ENCODE measurements at places on chromosomes 4 and X.

- DNase-seq = no peak
Measured at GRCh38 chr4:99507349-99507748, 3.5 kb upstream of the C4orf17 start.

GRCh38 chr4:99024481-99025275 lies 29.2 kb downstream of the METAP1 start:
- no peak for DNase-seq

GRCh38 chr4:38694330-38694729 lies 30.3 kb downstream of the KLF3 start:
- no peak for DNase-seq

DNA sequence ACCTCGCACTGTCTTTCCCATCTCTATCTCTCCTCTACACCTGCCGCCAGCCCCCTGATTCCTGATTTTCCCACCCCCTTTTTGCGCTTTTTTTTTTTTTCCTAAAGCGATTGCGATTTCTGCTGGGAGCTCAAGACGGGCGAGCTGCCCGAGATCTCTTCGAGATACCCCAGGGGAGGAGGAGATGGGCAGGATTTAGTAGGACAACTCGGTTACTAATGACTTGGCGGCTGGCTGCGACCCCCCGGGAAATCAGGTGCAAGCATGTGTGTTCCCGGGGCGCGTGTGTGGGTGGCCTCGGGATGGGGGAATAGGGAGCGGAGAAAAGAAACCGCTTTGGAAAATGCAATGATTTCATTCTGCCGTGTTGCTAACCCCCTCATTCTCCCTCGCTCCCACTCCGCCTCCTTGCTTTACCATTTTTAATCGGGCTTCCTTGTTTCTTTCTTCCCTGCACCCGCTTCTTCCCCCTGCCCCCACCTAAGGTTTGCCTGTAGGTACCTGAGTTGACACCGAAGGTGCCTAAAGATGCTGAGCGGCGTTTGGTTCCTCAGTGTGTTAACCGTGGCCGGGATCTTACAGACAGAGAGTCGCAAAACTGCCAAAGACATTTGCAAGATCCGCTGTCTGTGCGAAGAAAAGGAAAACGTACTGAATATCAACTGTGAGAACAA lies 4.4 kb downstream of the SLITRK2 start:
- no peak for DNase-seq

- DNase-seq = no peak
Measured at GRCh38 chr4:182807346-182807745, 109.8 kb downstream of the DCTD start.

- DNase-seq = no peak
Measured at GRCh38 chr4:40256329-40256728, 59.5 kb downstream of the RHOH start.

- no peak for DNase-seq
Measured at GRCh38 chr4:53714236-53715140, 123.2 kb upstream of the LNX1 start.

DNA sequence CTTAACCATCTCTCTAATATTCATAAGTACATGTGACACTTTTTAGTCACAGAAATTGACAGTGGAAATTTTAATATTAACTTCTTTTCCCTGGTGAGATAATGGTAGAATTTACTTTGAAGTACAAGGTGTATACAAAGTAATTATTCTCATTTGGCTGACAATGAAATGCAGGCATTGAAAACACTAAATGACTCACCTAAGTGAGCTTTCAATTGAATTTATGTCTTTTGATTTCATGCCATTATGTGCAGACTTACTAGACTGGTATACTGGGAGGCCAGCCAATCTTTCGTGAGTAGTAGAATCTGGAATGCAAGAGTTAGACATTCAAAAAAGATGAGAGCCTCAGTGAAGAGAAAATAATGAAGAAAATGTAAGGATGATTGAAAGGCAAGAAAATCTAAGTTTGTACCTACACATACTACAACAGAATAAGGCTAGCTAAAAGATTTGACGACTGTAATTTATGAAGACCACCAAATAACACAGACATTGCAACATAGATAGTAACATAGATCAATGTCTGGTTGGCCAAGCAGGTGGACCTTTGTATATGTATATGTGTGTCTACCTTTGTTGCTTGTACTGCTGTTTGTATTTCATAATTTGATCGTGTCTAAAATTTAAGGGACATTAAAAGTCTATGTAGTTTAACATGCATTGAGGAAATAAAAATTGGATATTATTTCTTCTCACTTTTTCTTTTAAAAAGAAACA lies 459.7 kb downstream of the IL15 start:
- DNase-seq = no peak

- no peak for DNase-seq
Measured at GRCh38 chr4:20318001-20318908, 66.5 kb downstream of the SLIT2 start.

DNA sequence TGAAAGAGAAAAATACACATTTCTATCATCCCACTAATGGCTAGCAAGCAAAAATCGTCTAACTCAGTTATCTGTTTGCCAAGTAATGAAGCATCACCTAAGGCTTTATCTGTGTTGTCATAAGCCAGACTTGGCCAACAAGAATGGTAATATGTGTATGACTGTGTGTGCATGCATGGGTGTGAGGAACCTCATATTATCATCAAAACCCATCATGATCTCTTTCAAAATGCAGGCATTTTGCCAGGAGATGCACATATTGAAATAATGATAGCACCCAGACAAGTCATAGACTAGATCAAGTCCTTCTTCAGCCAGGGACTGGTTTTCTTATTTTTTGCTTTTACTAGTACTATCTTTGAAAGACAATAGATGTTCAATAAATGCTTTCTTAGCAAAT lies 172.5 kb upstream of the FMR1 start:
- no peak for DNase-seq

GRCh38 chr4:17232566-17233253 lies 279.2 kb downstream of the QDPR start:
- DNase-seq = no peak

DNA sequence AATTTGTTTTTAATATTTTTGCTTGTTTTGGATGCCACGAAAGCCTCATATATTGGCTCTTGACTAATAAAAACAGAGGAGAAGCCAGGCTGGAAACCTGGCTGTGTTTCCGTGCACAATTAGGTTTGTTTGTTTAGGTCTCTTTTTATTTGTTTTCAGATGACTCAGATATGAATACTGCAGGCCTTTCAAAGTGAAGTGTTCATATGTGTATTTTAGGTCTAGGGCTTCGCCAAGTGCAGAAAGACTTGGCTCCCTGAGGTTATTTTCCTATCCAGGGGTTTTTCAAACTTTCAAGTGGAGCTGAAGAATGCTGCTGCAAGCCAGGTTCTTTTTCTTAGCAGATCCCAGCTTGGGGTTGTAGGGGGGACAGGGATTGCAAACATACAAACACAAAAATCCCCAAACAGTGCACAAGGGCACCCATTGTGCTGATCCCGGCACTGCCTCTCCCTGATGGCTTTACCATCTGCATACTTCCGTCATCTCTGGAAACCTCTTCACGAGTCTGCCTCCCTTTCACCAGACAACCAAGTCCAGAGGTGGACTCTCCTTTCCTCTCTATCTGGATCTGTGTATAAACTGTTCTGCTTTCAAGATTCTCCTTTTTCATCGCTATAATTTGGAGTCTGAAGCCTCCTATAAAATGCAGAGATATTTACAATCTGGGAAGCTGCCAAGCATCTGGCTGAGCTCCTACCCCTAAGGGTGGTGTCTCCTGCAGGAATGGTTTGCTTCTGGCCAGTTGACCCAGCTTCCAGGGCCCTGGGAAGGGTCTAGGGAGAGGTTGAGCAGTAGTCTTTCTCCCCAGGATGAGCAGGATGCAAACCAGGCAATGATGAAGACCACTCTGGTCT lies 108.6 kb downstream of the SMIM20 start:
- DNase-seq = no peak

GRCh38 chrX:153934148-153934761 lies 582 bp downstream of the NAA10 start:
- DNase-seq = no peak

- no peak for DNase-seq
Measured at GRCh38 chr4:88138561-88138960, 19.9 kb downstream of the ABCG2 start.

DNA sequence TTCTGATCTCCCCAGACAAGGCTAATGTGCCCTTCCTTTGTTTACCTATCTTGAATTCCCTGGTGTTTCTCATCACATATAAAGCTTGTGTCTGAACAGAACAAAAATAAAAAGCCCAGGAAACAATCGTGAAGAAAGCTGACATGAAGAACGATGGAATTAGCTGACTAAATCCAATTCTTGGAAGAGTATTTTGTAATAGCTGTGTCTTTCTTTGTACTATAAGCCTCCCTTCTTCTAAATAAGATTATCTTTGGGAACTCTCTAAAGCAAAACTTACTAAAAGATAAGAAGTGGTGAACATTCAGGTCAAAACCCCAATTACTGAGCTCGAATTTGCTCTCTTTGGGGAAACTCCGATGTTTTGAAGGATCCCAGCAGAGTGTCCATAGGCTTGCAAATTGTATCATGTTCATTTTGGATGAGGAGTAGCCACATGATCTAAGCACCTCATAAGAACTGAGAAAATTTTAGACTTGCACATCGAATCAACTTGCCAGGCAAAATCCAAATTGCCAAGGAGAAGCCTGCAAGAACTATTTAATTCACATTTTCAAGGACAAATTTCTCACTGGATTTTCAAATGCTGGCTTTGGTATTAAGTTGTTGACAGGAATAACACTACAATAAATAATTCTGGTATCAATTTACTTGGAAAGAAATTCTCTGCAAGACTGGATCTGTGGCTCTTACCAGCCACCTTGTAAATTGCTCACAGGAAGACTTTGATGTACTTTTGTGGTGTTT lies 106.2 kb downstream of the LNX1 start:
- DNase-seq = no peak

DNA sequence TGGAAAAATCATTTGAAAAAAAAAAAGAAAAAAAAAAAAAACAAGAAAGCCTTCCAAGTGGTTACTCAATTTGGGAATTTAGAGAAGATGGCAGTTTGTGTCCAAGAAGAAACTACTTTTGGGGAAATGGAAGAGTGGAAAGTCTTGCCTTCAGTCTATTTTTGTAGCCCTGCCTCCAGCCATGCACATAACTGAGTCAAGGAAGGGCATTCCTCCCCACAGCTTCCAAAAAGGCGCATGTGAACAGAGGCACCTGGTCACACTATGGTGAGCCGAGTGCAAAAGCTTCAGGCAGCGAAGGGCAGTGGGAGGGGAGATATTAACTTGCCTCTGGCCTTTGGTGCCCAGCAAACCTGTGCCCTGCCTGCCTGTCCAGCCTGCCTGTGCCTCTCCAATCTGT lies 163.7 kb downstream of the SMIM20 start:
- DNase-seq = no peak

GRCh38 chr4:68865188-68865638 lies 49.4 kb downstream of the UGT2B10 start:
- no peak for DNase-seq

DNA sequence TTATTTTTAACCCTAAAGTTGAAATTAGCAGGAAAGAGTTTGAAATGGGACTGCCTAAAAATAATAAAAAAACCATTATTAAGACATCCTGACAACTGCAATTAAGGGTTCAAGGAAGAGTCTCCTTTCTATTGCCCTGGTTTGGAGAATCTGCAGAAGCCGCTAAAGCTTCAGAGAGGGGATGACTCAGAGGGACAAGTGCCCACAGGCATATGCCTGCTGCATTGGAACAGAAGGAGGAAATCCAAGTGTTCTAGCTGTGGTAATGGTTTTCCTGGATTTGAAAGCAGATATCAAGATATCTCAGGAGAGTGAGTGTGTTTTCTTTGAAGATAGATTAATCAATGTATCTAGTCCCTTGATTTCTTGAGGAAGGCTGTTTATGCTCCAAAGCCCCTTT lies 235.1 kb upstream of the TAPT1 start:
- no peak for DNase-seq

GRCh38 chrX:66633541-66633940 lies 5.3 kb downstream of the EDA2R start:
- DNase-seq = no peak
